GM04503 (cell line): ENCODE measurements at places on chromosomes 1 and 21.

DNA sequence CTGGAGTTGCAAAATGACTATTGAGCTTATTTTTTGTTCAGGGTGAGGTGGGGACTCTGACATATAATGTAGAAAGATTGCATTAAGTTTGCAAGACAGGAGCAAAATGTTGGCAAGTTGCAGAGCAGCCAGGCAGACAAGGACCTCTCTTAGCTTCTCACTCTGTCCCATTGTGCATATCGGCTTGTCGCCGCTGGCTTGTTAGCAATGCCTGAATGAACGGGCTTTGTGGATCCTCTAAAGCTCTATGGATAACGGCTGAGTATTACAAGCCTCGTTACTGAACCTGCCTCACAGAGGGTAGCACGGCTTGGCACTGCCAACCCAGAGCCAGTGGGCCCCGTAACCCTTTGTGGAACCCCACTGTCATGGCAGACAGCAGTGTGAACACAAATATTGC is 68.4 kb downstream of the TNR start:
- DNase-seq, result no peak

GRCh38 chr1:115596080-115596780 is 45.5 kb upstream of the VANGL1 start:
- DNase-seq, result no peak

GRCh38 chr1:64179588-64179987 is 23.8 kb upstream of the UBE2U start:
- DNase-seq, result no peak

GRCh38 chr21:35399002-35399530 is 350.0 kb upstream of the RUNX1 start:
- DNase-seq, result no peak

GRCh38 chr1:183622013-183622412 is 13.6 kb downstream of the ARPC5 start:
- no peak for DNase-seq

DNA sequence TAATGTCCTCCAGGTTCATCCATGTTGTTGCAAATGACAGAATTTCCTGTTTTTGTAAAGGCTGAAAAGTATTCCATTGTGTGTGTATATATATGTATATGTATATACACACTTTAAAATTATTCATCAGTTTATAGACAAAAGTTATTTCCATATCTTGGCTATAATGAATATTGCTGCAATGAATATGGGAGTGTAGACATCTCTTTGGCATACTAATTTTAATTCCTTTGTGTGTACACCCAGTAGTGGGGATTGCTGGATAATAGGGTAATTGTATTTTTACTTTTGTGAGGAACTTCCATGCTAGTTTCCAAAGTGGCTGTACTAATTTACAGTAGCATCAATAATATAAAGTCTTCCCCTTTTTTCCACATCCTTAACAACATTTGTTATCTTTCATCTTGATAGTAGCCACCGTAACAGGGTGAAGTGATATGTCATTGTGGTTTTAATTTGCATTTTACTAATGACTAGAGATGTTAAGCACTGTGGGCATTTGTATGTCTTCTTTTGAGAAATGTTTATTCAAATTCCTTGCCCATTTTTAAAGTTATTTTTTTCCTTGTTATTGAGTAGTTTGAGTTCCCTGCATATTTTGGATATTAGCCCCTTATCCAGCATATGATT is 243.0 kb downstream of the PDE4B start:
- no peak for DNase-seq
